ENCODE measurements at places on chromosomes 1 and 21. TPM values are rescaled to one million over a fixed set of nuclear protein-coding genes. Genes with fewer than 3 reads are reported as not detected.
A peak's percentile ranks its signal among the peaks of the same experiment; 100 is the strongest.

DNA sequence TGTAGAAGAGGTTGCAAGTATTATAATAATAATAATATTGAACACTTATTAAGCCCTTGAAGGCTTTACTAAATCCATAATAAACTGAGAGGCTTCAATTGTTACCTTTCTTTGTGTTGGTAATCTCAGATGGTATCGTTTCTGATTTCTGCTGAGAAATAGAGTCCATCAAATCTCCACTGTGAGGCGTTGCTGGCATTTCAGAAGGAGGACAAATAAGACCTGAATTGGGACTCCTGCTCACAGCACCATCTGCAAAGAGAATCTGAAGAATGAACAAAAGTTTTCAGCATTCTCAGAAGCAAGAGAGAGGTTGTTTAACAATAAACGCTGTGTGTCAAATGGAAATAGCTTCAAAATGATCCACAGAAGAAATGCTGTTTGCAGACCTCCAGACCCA, 93.7 kb downstream of the WDR3 start:
- peak; percentile 30 for DNase-seq

SPRR1A gene
- polyA plus RNA-seq: not detected

- DNase-seq: no peak
Observed at GRCh38 chr1:42138586-42138985, 14.6 kb upstream of the GUCA2B start.

GRCh38 chr1:117540532-117540931, 65.3 kb upstream of the TENT5C start:
- DNase-seq: no peak

KCNK1 gene
- 2.6 TPM for polyA plus RNA-seq

TFF2 gene
- not detected for polyA plus RNA-seq

SCAMP3 gene
- 39.5 TPM for polyA plus RNA-seq

Data from muscle of back (tissue), 13 donors.